ENCODE measurements at places on chromosomes 2 and 18.

- DNase-seq = no peak
These were observed 91.4 kb upstream of the IL1R2 start for GRCh38 chr2:101900375-101900774.

GRCh38 chr2:168700615-168701245 is 101.7 kb upstream of the NOSTRIN start:
- no peak for DNase-seq

DNA sequence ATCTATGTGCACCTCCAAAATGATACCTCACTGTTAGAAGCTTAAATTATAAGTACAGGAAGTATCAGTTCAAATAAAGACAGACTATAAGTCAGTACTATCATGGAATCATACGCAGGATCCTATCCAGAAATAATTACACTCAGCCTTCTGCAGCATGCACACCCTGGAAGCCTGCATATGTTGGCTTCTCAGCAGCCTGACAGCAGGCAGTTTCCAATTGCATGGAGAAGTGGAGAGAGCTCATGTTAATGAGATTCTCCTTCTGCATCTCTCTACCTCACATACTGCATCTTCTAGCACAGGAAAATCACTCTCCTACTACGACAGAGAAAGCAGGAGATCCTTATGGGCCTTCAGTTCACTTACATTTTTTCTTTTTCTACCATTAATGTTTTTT is 20.5 kb downstream of the NR4A2 start:
- no peak for DNase-seq

DNA sequence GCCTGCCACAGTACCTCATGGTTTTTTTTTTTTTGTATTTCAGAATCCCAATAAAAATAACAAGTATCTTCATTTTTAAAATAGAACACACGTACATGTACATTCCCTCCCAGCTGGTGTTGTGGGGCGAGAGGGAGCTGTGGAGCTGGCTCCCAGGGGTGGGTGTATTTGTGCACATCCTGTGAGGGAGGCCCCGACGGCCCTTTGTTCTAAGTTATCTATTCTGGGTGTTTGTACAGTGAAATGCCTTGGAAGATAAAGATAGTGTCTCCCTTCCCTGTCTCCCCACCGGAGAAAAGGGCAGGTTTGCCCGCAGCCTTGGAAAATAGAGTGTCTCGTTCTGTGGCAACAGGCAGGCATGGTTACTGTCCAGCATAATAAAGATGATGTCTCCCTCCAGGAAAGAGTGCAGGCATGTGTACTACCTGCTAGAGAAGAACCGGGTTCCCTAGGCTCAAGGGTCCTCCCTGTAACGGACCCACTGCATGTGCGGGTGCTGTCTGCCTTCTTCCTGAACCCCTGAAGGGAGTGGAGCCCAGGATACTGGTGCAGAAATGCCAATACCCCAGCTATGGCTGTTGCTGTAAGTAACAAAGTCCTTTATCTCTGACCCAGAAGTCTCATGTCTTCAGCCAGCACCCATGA is 12.1 kb upstream of the ALLC start:
- no peak for DNase-seq

GRCh38 chr2:83784947-83785346 is 674.1 kb downstream of the SUCLG1 start:
- DNase-seq = no peak

GRCh38 chr18:33641141-33641540 is 63.1 kb downstream of the ASXL3 start:
- DNase-seq = no peak

All from HEK293T (cell line).